ENCODE measurements at places on chromosomes 2 and 18.

DNA sequence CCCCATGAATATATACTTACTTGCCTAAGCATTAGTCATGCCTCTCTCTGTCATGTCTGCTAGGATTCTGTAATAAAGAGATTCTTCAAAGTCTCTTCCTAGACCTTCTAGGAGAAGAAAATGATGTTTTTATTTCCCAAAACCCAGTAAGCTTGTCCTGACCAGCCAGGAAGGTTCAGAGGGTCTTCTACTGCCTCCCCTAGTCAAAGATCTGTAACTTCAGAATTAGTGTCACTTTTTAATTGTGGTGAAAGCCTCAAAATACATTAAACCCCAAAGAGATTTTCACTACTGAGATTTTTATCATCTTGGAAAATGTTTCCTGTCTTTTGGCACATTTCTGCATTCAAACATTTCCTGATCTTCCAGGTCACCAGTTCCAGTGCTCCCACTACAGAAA is 232.9 kb upstream of the STK17B start:
- no peak for DNase-seq

GRCh38 chr2:144780983-144781382 is 261.1 kb upstream of the ZEB2 start:
- no peak for DNase-seq

- DNase-seq: no peak
These were observed 5.4 kb downstream of the KHK start for GRCh38 chr2:27091746-27092695.

- DNase-seq: no peak
These were observed 506.8 kb upstream of the ZEB2 start for GRCh38 chr2:145026456-145027455.

DNA sequence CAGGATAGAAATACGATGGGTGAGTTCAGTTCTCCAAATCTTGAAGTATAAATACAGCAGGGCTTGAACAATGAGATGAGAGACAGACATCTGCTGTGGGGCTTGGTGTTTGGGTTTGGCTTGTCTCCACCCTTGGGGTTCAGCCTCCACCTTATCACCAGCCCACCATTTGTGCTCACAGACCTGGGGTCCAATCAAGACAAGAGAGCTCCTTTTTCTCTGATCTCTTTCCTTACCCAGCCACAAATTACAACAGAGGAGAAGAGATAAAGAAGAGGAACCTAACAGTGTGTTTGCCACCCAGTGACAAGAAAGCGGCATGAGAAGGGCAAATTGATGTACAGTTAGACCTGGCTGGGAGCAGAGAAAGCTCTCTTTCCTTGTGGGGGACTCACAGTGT is 204.5 kb upstream of the CXCR4 start:
- DNase-seq: no peak

- no peak for DNase-seq
These were observed 466.1 kb downstream of the TGIF1 start for GRCh38 chr18:3916082-3916481.

DNA sequence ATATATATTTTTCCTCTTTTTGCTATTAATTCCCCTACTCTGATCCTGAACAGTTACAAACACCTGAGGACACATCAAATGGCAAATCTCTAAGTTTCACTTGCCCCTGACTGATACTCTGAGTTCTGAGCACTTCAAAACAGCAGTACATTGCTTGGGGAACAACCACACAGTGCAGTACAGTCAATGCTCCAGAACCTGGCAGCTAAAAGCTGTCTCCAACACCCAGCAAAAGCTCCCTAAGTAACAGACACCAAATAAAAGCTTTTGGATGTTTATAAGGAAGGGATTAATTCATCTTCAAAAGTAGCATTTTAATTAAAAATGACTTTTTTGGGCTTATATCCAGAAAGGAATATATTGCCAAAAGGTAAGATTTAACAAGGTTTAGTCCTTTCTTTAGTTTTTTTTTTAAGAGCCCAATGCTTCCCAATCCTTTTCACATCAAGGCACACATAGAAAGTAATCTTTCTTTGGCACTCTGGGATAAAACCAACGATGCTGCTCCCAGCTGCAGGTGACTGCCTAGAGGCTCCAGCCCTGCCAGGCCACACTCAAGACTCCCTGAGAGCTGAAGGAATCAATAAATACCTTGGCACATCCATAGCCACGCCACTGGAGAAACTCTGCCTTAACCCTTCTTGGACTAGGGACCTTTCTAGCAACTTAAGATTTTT is 164.9 kb upstream of the ZFP36L2 start:
- no peak for DNase-seq

GRCh38 chr2:102310964-102311640 is at the start of gene IL1RL1:
Gene IL1RL1 (plus strand): TSS chr2:102311563. CDS start chr2:102338265, 26,702 bp downstream.
- DNase-seq: no peak

DNA sequence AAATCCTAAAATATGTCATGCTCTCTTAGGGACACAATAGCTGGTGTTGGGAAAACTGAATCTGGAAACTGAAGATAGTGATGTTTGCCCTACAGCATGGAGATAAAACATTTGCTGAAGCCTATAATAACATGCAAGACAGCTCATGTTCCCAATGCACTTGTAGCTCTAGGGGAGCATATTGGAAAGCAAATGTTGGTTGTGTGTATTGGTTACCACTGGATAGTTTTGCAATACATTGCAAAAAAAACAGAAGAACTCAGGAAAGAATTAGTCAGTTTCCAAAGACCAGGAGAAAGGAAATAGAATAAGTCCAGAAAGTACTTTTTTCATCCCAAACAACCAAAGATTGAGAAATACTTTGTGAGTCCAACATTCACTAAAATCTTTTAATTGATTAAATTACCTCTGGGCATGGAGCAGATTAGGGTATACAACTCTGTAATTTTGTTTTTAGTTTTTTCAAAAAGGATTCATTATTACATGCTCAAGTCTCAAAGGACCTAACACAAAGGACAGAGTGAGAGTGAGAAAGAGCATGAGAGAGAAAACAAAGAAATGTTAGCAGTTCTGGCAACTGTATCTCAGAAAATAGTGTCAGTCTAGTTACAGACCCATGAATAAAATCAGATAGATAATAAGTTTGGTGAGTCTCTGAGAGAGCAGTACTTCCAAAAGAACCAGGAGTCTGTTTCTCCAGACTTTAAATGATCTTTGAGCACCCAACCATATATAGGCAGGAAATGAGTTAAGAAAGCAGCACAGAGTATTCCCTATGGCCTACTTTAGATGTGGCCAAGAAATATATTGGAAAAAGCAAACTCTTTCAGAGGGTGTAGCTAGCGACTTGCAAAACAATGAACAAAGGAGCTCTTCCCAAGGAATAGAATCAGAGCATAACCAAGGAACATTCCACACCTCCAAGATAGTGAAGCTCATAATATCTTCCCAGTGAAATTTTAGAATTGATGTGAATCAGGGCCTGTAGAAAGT is 36.6 kb upstream of the COL3A1 start:
- DNase-seq: no peak

DNA sequence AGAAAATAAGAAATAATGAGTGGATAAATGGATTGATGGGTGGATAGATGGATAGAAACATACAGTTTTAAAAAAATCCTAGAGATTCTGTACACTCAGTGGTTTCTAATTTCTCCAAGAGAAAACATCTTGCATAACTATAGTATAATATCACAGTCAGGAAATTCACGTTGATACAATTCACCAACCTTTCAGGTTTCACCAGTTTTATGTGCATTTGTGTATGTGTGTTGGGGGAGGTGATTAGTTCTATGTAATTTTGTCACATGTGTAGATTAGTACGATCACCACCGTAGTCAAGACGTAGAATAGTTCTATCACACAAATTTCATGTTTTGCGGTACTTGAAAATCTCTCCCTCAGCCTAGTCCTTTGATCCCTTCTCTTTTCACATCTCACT is 288.2 kb upstream of the LRATD1 start:
- DNase-seq: no peak
